8988T (cell line): ENCODE measurements at places on chromosomes 16 and 17.

DNA sequence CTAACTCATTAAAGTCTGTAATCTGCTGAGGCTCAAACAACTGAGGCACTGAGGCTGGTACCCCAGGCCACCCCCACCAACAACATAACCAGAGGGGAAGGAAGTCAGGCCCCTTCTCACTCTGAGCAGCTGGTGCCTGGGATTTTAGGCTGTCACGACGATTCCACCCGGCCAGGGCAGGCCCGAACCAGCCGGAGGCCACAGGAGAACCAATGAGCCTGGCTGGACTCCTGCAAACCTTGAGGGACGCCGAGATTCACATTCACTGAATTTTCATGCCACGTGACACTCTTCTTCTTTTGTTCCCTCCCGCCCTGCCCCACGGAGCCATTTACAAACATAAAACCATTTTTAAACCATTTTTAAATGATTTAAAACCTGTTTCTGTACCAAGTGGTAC is 48.1 kb downstream of the RPH3AL start:
- no peak for DNase-seq

GRCh38 chr17:20200016-20200795 is 191.0 kb downstream of the SPECC1 start:
- no peak for DNase-seq

DNA sequence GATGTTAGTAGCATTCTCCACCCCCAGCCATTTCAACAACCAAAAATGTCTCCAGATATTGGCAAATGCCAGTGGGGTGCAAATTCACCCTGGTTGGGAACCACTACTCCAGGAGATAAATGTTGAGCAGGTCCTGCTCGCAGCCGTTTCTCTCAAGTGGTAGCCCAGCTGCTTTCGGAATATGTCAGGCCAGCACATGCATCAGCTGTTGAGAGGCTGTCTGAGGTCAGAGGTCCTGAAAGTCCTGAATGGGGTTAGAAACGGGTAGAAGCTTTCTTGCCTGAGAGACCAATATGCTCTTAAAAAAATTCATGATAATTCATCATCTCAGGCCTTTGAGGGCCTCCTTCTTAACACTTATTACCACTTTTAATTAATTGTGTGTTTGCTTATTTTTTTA is 31.0 kb downstream of the TEKT5 start:
- DNase-seq = no peak

- no peak for DNase-seq
These were observed 38.0 kb downstream of the CUEDC1 start for GRCh38 chr17:57916925-57917858.

DNA sequence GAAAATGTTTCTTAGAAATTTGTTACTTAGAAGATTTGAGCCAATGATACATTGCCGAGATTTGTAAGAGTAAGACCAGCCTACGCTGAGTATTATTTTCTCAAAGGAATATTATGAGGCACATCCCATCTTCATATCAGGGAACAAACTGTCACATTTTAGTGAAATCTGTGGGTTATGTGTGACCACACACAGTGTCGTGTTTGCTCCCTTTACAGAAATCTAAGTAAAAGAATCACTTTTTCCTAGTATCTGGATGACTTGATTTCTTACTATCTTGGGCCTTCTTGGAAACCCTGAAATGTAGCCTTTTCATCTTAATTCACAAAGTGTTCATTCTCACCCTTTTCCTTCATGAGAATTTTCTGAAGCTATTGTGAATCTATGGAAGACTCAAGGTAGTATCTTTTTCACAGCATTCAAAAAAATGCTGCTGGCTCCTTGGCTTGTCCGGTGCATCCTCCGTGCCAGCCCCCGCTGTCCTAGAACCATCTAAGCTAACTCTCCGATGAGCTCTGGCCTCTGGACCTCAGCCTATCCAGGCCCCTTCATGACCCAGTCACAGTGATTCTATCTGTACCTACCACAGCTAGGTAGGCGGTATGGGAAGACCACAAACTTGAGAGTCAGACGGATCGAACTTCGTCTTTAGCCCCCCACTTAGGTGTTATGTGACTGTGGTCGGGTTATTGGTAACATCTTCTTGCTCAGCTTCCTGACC is 524.3 kb downstream of the MAF start:
- no peak for DNase-seq

GRCh38 chr17:82490512-82491195 is 28.9 kb upstream of the FOXK2 start:
- DNase-seq = no peak

DNA sequence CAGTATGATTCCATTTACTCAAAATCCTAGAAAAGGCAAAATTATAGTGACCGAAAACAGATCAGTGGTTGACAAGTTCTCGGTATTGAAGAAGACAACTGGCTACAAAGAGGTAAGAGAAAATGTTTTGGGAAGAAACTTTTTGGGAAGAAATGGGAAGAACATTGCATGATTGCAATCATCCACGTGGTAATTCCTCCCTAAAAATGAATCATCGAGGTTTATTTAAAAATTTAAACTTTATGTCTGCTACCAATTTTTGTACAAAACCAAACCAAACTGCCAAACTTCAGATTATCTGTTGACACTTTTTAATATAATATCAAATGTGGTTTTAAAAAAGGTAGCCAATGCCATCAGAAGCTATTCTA is 8.1 kb downstream of the SMURF2 start:
- no peak for DNase-seq

DNA sequence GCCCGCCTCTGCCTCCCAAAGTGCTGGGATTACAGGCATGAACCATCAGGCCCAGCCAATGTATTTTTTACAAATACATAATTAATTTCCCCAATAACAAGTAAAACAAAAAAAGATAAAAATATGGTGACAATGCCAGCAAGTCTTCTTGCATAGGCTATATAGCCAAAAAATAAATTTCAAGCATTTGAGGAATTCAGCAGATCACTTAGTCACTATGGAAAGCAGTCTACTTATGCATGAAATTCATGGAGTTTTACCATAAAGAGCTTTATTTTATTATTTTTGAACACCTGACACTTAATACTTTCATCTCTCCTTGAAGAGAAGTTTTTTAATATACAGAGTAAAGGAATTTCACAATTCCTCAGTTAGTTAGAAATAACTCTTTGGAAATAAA is 56.4 kb downstream of the BRIP1 start:
- DNase-seq = no peak

- peak; percentile 79 for DNase-seq
These were observed at the start of gene FLOT2 for GRCh38 chr17:28896884-28897768. TSS of gene FLOT2 (minus strand) at chr17:28897733. CDS start at chr17:28897574, 159 bp downstream.

DNA sequence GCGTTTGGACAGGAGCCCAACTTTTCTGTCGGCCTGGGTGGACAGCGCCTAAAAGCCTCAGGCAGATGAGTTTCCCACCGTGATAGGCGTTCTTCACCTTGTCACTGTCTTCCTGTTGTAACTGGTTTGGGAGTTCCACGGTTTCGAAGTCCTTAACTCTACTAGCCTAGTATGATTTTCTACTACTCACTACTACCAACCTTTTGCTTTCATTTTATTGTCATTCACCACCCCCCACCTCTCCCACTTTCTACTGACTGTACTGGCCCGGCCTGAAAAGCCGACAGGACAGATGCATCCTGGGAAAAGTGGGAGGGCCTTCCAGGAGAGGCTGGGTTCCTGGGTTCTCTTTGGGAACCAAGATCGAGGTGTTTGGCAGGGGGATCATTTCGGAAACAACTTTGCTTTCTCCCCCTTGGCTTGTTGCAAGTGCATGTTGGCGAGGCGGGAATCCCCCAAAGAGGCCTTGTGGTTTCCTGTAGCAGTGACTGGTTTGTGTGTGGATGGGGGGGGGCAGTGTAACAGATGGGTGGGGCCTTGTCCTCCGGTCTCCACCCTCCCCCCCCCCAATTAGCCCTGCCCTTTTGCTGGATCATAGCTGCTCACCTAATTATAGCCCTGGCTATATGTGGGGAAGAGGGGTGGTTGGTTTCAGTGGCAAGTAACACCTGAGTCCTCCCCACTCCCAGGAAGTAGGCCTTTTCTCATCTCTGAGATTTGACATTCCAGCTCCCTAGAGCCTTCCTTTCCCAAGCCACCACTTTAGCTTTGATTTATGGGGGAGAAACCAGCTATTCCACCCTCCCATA is 1.4 kb downstream of the EIF5A start:
- peak; percentile 60 for DNase-seq

DNA sequence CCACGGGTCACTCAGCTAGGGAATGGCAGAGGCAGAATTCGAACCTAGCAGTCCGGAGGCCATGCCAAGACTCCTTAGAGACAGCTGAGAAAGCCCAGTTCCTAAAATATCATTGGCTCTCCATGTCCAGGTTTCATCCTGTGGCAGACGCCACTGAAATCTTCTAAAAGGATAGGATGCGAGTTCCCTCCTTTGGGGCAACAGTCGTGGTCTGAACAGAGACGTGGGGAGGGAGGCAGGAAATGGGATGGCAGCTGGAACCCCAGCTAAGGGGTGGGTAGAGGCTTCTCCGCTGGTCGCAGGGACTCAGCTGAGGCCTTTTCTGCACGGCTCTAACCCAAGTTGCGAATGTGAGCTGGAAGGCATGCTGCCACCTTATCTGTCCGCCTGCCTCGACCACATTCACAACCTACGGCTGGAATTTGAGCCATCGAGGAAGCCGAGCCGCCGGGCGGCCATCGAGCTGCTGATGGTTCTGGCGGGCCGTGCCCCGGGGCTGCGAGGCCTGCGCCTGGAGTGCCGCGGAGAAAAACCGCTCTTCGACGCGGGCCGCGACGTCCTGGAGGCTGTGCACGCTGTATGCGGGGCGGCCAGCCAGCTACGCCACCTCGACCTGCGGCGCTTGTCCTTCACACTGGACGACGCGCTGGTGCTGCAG is 1.9 kb upstream of the HSF4 start:
- peak; percentile 92 for DNase-seq

DNA sequence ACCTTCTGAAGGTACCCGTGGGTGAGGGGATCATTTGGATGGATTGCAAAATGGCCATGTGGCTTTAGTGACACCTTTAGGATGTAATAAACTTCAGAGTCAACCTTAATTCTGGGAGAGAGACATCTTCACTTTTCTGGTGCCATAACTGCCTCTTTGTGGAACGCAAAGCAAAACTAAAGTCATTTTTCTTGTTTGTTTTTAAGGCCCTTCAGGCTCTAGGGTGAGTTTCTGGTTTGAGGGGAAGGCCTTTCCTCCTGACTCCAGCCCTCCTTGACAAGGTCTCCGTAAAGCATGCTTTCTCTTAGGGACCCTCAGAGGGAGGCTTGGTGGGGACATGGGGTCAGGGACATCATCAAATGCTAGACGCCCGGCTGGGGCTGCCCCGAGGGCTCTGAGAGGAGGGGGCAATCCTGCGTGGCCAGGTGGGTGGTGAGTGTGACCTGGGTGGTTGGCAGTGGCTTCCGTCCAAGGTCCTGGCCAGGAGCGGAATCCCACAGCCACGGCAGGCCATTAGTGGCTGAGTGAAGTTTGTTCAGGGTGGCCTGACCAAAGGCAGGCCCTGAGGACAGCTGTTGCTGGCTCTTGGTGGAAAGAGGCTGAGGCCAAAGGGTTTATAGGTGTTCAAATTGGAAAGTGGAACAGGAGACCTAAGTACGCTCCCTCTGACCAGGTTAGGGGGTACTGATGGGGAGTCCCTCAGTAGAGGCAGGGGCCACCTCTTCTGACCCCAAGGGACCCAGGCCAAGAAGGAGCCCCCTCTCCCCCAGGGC is 112.2 kb downstream of the METRNL start:
- peak; percentile 9 for DNase-seq

DNA sequence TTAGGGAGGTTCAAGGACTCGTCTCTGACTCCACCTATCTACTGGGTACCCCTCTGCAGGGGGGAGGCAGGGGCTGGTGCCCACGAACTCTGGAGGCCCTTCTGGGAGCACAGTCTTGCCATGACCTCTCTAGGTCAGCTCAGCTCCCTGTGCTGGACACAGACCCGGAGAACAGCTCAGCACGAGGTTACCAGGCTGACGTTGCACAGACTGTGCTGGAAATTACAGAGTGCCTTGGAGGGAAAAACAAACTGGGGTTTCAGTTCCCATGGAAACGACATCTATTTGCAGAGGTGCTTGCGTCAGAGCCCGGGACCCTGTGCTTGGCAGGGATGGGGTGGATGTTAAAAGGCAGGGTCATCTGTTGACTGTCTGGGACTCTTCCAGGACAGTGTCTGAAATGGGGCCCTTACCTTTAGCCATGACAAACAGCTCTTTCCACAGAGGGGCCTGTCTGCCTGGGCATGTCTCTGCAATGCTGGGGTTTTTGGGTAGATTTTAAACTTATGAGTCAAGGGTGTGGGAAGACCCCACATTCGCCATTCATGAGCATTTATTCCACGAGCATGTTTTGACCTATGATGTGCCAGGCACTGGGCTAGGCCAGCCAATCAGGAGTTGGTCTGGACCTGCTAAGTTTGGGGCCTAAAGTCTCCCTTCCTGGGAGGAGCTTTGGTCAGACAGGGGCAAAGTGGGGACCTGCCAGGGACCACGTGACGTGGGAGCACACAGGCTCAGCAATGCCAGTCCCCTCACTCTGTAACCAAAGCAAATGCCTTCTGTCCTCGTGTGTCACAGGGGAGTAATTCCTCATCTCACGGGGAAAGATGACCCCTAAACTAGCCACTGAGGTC is 22.5 kb downstream of the CCR7 start:
- DNase-seq = no peak

GRCh38 chr17:21394265-21394664 is 18.1 kb downstream of the KCNJ12 start:
- no peak for DNase-seq

- no peak for DNase-seq
These were observed 215.4 kb downstream of the SOX9 start for GRCh38 chr17:72336026-72336803.

GRCh38 chr16:3508736-3509135 is 7.9 kb downstream of the CLUAP1 start:
- DNase-seq = no peak

DNA sequence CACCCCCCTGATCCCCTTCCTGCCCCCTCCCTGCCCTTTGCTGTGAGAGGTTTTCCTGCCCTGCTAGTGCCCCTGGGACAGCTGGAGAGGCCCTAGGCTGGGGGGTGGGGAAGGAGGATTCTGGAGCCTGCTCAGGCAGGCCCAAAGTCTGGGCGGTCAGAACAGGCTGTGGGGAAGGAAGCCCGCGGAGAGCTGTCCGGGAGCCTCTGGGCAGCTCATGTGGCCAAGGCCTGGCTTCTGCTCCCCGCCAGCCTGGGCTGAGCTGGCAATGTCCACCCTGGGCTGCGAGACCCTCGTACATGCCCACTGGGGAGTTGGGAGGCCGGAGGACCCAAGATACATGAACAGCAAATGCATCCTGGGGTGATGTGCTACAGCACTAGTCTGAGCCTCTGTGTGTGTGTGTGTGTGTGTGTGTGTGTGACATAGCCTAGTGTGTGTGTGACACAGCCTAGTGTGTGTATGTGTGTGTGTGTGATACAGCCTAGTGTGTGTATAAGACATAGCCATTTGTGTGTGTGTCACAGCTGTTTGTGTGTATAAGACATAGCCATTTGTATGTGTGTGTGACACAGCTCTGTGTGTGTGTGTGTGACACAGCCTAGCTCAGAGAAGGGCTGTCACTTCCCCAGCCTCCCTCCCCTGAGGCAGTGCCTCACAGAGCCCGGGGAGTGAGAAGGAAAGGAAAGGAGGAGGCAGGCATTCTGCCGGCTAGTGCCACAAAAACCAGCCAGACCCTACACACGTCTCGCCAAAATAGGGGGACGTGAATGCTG is 201.4 kb upstream of the CIBAR2 start:
- no peak for DNase-seq

- no peak for DNase-seq
These were observed 214.2 kb downstream of the STX8 start for GRCh38 chr17:9361188-9361955.

- no peak for DNase-seq
These were observed 160.3 kb downstream of the RPTOR start for GRCh38 chr17:80704894-80705293.
